ENCODE measurements at places on chromosomes 7 and 10. TPM values are rescaled to one million over a fixed set of nuclear protein-coding genes. Genes with fewer than 3 reads are reported as not detected.

- no peak for DNase-seq
Observed at GRCh38 chr7:1241603-1242255, 9.1 kb downstream of the UNCX start.

MACC1 gene
- not detected for polyA plus RNA-seq

DNA sequence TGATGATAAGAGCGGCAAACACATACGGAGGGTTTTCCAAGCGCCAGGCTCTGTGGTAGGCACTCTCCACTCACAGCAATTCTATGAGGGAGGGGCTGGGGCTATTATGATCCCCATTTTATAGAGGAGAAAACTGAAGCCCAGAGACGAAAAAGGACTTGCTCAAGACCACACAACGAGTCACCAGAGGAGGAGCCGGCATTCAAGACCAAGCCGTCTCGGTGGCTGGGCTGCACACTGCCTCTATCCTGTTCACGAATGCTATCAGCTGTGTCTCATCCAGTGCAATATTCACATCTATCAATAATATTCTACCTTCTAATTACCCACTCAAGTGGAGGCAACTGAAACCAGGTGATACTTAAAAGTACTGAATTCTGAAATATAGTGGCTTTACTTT, 67.8 kb upstream of the NMT2 start:
- no peak for DNase-seq

DNA sequence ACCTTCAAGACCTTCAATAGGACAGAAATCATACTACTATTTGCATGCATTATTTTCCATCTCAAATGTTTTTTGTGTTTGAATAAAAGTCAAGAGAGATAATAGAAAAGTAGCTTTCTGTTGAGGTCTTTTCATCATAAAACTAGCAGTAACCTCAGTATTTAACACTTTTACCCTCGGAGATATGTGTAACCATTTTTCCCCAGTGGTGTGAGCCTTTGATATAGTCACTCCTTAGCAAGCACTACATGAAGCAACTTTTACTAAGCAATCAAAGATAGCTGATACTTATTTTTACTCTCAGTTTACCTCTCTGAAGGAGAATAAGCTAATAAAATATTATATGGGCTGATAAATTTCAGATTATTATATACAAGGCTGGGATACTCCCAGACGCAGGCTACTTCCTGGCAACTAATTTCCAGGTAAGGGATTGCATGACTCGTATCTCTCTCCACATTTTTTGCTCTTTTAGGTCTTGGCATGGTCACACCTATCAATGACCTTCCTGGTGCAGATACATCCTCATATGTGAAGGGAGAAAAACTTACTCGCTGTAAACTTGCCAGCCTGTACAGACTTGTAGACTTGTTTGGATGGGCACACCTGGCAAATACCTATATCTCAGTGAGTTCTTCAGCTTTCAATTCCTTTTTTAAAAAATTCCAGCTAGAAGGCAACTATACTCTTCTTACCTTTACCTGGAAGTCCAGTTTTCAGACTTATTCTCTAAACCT, 91.5 kb upstream of the MXI1 start:
- no peak for DNase-seq

LRRC17 gene
- 0.05 TPM for polyA plus RNA-seq

PAPSS2 gene
- 32.9 TPM for polyA plus RNA-seq

GRCh38 chr10:49297818-49298670, 926 bp upstream of the C10orf71 start:
- no peak for DNase-seq

- no peak for DNase-seq
Observed at GRCh38 chr7:50687575-50688225, 95.0 kb downstream of the GRB10 start.

- peak; percentile 80 for DNase-seq
Observed at GRCh38 chr10:30413996-30414576, 19.9 kb upstream of the MAP3K8 start.
